AG10803 (cell line): ENCODE measurements at places on chromosomes 4 and X.

- DNase-seq, result no peak
These were observed 155.6 kb downstream of the HNRNPD start for GRCh38 chr4:82217986-82218715.

DNA sequence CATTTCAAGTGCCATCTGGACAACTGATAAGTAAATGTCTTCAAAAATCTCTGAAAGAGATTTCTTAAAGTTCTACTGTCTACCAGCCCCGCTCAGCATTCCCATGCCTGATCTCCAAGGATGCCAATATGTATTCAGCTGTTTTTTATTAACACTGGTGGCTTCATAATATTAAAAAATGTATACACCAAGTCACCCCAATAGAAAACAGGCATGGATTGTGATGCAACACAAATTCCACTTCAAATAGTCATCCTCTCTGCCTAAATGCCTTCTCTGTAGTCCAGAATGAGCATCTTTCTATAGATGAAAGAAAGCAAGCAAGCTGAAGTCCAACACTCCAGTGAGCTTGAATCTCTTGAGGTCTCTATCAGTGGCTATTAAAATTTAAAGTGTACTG lies 152.2 kb upstream of the PPARGC1A start:
- peak; percentile 96 for DNase-seq

DNA sequence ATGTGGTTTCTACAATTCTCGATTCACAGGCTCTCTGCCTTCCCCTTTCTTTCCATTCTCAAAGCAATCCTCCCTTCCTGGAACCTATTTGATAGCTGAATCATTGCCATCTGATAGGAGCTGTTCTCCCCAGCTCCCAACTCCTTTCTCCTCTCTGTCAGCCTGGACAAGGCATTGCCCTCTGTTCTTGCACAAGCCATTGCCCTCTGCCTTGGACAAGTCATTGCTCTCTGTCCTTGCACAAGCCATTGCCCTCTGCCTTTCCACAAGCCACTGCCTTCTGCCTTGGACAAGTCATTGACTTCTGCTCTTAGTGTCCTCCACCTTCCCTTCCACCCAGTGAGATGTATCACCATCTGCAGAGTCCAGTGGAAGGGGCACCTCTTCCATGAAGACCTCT lies 256.1 kb upstream of the STS start:
- no peak for DNase-seq

DNA sequence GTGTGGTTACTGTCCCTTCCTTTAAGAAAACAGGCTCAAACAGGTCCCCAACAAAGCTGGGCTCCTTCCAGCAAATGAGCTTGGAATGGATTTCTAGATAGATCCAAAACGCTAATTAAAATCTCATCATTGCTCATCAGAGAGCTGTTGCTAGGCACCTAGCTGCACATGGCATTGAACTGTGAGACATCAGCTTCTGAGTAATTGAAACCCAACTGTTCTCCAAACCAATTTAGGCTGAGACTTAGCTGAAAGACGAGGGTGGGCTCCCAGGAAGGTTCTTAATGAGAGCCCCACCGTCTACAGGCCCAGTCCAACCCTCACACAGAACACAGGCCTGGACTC lies 59.1 kb downstream of the FAM184B start:
- no peak for DNase-seq

GRCh38 chr4:22672944-22673343 lies 19.8 kb upstream of the GBA3 start:
- DNase-seq, result no peak

DNA sequence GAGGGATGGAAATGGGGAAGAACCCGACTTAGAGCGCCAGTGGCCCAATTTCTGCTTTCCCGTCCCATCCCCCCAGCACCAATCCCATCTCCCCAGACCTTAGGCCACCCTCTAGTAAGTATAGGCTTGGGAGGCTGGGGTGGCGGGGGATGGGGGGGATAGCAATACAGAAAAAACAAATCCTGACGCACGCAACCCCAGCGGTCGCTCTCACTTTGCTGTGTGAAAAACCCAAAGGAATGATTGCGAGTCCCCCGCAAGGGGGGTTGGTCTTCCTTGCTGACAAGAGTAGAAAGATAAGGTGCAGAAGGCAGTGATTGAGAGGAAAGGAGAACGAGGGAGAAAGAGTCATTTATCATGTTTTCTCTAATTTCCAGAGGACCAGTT lies 863 bp downstream of the CPE start:
- DNase-seq, result no peak

GRCh38 chrX:30875957-30876356 lies 13.1 kb downstream of the TAB3 start:
- peak; percentile 76 for DNase-seq

DNA sequence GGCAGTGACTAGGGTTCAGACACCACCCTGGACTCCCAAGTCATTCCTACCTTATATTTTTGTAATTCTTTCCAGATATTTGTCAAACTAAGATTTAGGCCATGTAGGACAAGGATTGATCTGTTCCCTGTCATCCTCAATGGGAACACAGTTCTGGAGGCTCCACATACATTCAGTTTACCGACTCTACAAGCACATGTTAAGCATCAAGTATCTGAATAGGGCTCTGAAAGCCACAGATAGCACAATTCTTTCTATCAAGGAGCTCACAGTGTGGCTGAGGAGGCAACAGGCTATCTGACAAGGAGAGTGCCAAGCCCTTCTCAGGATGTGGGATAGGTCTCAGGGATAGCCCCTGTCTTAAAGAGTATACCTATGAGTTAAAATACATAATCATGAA lies 37.0 kb upstream of the CXCL8 start:
- no peak for DNase-seq

DNA sequence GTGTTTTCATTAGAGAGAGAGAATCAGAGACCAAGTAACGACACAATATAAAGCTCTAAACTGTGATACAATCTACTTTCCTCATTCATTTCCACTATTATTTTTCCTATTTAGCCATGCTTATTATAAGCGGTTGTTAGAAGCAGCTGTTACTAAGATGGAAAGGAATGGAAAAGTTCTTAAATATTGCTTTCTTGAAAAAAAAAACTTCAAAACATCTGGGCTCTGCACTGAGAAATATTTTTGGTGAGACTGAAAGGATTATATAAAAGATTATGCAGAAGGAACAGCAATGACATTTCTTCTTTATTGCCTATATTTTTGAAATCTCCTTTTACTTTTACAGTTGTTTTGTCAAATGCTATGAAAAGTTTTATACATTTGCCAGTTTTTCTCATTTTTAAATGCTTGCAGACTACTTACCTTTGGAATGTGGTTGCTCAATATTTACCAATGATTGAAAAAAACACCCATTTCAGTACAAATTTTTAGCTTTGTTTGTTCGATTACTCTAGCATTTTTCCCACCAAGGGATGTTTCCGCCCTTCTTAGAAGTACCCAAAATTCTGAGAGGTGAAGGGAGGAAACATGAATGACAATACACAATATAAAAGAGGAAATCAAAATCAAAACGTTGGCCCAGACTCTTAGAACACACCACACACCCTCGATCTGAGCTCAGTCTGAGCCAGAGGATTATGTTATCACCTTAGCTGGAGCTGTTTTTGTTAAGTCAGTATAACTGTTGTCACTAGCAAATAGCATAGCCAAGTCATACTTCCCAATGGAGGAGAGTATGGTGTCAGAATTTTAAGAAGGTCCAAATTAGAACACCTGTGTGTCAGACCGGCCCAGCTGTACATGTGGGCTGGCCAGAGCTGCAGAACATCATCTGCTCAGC lies 18.4 kb downstream of the DKK2 start:
- DNase-seq, result peak; percentile 25

GRCh38 chrX:17706676-17707075 lies 30.6 kb upstream of the SCML1 start:
- DNase-seq, result peak; percentile 90

- DNase-seq, result no peak
These were observed 248.4 kb upstream of the NDST4 start for GRCh38 chr4:115361781-115362180.

- peak; percentile 26 for DNase-seq
These were observed at the start of gene SLC25A43 for GRCh38 chrX:119398974-119399771. Gene SLC25A43 (plus strand): TSS chrX:119399336. CDS start chrX:119399404, 68 bp downstream.

DNA sequence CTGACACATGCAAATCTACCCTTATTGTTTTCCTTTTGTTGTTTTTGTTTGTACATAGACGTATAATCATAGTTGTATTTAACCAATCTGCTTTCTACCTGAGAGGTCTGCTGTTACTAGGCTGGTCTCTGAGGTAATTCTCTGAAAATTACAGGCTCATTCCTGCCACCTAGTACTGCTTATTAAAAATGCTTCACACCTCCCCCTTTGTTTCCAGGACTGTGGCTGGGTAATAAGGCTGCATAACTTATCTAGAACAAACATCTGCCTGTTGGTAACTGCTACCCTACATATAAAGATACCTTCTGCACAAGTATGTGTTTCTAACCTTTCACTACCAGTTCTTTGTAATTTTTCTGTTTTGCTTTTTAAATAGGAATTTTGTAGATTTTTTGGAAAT lies 34.2 kb downstream of the COX7B2 start:
- DNase-seq, result no peak

- DNase-seq, result peak; percentile 76
These were observed 172 bp upstream of the HSPA4L start for GRCh38 chr4:127782025-127782274.

DNA sequence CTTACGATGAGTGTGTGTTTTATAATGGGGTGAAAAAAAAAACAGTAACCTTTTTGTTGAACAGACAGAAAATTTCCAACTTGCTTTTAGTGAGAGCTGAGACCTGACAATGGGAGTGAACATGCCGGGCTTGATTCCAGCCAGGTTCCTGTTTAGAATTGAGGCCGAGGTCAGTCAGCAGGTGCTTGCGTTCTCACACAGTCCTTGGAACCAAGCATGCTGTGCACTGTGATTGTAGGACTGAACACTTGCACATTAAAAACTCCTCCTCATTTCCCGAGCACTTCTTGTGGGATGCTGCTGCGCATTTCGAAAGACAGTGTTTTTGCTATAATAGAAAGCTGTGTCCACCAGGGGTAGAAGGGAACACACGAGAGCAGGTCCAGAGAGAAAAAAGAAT lies 51.8 kb downstream of the TMEM131L start:
- DNase-seq, result no peak

DNA sequence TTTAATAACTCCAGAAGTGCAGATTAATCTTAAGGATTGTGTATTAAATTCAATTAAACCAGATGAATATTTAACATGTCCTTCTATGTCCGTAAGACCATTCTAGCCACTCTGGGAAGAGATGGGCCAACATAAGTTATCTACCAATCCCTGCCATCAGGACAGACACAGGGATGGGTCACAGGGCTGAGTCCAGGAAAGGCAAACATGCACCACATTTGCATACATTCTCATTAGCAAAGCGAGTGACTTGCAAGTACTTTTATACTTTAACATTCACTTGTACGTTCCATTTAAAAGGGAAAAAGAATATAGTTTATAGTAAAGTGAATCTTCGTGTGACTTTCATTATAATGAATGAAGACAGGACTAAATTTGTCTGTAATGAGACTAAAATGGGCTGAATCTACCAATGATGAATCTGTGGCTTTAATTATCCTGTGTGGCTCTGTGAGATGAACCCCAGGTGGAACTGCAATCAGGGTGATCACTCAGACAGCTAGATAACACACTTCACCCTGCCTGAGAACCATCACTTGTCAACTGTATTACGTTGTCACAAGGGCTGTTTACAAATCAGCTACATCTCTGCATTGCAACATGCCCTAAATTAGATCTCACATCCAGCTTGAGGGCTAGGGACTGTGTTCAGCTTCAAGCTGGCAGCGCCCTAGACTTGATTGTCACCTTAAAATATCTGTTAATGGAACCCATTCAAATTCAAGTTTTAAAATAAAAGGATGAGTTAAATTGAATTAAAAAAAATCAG lies 77.2 kb downstream of the SH3KBP1 start:
- DNase-seq, result peak; percentile 9

GRCh38 chr4:52032005-52032404 lies 6.1 kb downstream of the SGCB start:
- no peak for DNase-seq

GRCh38 chr4:100431416-100431815 lies 86.4 kb downstream of the EMCN start:
- DNase-seq, result no peak

DNA sequence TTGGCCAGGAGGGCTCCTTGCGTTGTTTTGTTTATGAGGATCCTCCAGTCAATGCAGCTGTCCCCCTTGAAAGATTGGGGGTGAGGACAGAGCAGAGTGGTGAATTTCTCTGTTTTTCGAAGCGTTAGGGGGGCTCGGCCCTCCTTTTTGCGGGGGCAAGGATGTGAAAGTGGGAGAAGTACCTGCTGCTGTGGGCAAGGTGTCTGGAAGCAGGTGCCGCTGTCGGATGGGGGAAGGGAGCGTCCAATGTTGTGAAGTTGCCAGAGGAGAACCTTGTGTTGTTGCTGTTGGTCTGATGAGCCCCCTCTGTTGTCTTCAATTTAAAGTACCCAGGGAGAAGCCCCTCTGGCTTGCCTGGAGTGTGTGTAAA lies 613 bp downstream of the GLRB start:
- no peak for DNase-seq

DNA sequence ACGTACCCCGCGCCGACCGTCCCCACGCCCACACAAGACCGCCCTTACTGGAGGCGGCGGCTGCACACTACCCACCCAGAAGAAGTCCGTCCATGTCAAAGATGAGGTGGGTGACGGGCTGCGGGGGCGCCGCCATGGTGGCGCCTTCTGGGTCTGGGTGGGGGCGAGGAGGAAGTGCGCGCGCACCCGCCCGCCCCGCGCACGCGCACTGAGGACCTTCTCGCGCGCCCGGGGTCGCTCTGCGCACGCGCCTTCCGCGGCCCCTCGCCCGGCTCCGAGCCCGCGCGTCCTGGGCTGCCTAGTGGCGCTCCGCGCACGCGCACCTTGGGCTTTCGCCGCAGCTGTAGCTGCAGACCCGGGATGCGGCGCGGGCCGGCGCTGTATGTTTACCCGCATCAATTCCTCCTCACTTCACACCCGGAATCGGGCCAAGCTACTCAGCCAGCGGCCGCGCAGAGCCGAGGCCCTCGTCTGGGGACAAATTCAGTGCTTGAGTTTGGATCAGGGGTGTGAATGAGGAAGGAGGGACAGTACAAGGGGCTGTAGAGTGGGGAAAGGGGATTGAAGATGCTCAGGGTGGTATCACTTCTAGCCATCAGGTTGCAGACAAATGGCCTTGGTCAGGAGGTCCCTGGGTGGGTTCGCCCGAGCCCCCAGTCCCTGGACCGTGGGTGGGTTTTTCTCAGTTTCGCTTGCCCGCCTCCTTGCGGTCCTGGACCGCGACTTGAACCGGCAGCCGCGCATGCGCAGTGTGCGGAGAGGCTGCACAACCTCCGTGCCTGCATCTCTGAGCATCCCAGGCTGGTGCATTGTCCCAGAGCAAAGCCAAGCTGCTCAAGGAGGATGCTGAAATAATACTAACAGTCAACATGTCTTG lies at the start of gene PUDP:
Gene PUDP, minus strand, starts transcription at position 176 of the 877 bp plus-strand sequence. Its CDS starts 40 bp downstream, at position 136.
- DNase-seq, result peak; percentile 66

- DNase-seq, result peak; percentile 55
These were observed 67.7 kb downstream of the RWDD4 start for GRCh38 chr4:183591301-183591700.

DNA sequence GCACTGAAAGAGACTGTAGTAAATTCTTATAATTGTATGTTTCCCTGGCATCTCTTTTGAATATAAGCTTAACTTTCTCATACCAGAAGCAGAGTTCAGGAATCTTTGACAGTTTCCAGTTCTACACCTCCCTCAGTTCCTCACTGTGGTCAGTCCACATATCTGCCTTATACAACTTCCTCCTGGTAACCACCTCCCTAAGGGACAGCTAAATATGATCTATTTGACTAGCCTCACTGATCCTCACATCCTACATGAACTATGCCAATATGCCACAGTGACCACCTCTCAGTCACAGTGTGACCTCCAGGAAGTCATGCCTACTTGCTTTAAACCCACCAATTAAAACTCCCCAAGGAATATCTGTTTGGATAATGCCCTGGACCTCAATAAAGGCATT lies 51.6 kb upstream of the HDAC8 start:
- no peak for DNase-seq

GRCh38 chr4:83831588-83831987 lies 295.7 kb downstream of the GPAT3 start:
- DNase-seq, result peak; percentile 7
